ENCODE measurements at places on chromosomes 12 and 14.

- no peak for DNase-seq
Observed at GRCh38 chr12:77294016-77294415, 228.6 kb upstream of the E2F7 start.

DNA sequence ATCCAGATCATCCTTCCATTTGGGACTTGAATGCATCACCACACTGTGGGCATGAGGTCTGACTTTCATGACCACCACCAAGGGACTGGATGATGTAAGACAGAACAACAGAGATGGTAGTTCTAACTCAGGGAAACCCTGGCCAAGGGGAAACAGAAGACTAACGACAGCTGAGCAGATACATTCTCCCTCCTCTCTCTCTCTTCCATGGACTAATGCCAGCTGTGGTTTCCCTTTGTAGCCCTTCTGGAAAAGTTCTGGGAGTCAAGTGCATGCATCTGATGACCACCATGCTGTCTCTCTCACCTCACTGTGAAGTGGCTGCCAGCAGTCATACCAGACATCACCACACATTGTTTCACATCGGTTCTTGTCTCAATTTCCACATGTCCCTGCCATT is 3.4 kb downstream of the TAS2R30 start:
- no peak for DNase-seq

DNA sequence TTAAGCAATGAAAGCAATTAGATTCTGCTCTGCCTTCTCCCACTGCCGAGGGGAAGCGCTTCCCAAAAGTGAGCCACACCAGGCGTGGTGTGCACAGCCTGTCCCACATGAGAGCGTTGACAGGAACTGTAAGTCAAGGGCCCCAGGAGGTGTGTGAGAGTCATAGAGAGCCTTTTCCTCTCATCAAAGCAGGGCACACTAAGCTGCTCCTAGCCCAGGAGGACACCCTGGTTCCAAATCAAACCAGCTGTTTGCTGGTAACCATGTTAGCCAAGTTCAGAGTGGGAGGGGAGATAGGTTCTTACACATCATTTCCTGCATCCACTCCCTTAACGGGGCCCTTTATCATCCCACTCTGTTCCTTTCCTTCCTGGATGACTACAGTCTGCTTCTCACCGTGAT is 98.3 kb downstream of the SPTSSA start:
- no peak for DNase-seq

DNA sequence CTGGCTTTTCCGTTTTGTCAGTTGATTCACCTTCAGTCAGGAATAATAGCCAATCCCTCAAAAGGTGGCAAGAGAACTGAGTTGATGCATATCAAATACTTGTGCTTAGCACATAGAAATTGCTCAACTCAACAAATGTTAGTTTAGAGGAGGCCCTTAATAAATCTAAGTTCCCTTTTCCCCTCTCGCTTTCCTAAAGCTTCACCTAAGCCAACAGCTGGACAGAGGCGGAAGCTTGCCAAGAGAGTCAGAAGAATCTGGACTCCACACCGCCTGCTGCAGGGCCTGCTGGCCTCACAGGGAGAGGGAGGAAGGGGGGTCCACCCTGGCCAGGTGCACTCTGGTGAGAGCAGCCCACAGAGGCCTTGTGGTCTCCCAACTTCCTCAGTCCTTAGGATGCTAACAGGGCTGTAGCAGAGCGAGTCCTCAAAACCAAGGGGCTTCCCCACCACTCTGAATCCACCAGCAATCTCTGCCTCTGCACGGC is 213.1 kb downstream of the CHST11 start:
- no peak for DNase-seq

DNA sequence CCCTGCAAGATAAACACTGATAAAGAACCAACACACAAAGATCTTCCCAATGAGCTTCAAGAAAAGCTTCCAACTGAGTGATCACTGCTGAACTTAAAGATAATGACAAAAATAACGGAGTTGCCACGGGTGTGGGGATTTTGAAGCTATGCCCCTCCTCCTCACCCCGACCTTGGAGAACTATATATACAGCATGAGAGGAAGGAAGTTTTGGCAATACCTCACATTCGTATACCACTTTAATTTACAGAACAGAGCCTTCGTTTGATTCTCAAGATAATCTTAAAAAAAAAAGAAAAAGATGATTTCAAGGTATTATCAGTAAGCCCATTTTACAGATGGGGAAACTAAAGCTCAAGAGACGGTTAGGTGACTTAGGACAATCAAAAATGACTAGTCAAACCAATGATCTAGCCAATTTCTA is 715 bp downstream of the NEK9 start:
- peak; percentile 33 for DNase-seq

DNA sequence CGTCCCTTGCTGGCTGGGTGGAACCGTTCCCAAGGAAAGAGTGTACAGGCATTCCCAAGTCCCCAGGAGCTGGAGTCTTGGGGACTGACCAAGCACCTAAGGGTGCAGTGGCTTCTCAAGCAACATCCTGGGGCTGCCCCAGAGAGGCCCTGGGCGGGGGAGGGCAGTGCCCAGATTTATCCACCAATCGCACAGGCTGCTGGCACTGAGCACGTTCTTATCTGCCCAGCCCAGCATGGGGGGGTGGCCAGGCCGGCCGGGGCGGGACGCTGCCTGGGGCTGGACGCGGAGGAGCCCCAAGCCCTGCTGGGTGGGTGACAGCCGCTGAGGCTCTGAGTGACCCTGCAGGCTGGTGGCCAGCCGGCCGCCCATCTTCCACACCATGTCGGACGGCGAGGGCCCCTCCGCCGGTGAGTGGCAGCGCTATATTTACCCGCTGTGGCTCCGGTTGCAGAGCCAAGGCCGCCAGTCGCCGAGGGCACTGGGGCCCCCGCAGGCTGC is 53.4 kb downstream of the CYP46A1 start:
- DNase-seq = no peak

DNA sequence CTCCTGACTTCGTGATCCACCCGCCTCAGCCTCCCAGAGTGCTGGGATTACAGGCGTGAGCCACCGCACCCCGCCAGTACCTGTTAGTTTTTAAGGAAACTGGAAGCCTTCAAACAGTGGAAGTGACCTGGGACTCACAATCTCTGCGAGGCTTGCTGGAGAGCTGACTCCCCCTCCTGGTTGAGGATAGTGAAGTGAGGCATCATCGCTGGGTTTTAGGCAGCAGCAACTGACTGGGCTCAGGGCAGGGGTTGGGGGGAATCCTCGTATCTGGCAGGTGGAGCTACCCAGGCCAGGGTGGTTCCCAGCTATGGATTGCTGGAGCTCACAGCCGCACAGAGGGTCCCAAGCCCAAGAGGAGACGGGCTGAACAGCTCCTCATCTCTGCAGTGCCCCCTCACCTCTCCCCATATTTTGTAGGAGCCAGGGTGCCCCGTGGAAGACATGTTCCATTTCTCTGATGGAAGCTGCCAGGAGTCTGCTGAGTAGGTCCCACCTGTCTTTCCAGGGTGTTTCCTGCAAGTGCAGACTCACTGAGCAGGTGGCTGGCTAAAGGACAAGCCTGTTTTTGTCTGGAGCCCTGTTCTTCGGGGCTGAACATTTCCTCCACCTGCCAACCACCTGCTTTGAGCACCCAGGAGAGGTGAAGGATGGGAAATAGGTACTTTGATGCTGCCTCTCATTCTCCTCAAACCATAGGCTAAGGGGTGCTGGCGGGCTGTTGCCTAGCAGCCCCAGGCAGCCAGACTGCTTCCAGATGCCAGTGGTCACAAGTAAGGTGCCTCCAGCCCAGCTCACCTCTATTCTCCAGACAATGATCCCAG is 3.1 kb downstream of the AVIL start:
- no peak for DNase-seq

DNA sequence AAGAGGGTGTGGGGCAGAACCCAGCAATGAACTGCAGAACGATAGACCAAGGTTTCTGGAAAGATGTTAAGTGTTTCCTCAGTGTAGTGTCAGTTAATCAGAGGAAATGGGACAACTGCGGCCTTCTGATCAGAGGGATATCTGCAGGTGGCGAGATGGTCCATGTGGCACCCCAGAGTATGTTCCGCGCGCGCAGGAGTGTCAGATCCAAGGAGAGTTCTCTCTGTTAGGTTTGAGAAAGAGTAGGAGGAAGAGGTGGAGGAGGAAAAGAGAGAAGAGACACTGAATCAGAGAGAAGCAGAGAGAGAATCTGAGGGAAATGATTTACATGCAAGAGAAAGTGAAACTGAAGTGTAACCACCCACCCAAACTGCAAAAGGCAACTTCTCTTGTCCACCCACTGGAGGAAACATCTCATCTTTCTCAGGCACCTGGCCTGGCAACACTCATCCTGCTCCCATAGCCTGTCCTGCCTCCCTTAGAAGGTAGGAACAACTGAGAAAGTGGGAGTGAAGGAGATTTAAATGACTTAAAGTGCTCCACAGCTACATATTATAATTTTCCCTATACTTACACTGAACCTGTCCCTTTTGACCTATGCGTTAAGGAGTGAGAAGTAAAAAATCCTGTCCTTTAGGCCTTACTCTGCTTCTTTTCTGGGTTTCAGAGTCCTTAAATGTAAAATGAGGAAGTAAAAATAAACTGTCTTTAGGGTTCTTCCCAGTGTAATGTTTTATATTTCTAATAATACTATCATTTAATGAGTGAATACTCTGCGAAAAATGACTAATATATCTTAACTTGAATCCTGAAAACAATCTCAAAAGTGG is 6.8 kb upstream of the TESPA1 start:
- no peak for DNase-seq

GRCh38 chr12:92185052-92185451 is 39.4 kb upstream of the BTG1 start:
- no peak for DNase-seq

GRCh38 chr12:2886768-2887450 is 3.8 kb upstream of the TULP3 start:
- DNase-seq = no peak

GRCh38 chr14:83478741-83479140 is 1945.1 kb upstream of the SEL1L start:
- DNase-seq = no peak

GRCh38 chr14:50022661-50023060 is 93.7 kb downstream of the VCPKMT start:
- DNase-seq = no peak

GRCh38 chr14:59154373-59154772 is 34.1 kb upstream of the DAAM1 start:
- DNase-seq = no peak

DNA sequence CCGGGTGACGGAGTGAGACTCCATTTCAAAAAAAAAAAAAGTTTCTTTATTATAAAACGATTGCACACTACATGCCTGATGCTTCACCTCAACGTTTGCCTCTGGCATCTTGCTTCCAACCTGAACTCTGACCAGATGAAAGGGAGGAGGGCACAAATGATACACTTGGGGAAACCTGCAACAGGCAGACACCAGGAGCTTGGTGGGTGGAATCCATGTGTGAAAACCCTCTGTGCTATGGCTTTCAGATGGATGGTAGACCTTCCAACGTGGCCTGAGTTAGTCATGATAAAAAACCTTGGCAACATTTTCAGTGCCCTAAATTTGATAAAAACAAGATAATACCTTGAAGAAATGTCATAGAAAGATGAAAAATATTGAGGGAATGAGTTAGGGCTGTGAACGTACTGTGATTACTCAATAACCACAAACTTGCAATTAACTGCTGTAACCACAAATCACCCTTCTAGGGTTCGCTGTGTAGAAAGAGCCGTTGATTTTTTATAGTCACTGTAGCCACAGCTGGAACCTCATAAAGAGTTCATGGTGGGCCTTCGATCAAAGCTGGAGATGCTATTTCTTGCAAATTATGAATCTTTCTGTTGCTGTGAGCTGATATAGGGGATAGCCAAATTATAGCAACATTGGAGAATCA is 26.1 kb upstream of the GZMB start:
- DNase-seq = no peak

DNA sequence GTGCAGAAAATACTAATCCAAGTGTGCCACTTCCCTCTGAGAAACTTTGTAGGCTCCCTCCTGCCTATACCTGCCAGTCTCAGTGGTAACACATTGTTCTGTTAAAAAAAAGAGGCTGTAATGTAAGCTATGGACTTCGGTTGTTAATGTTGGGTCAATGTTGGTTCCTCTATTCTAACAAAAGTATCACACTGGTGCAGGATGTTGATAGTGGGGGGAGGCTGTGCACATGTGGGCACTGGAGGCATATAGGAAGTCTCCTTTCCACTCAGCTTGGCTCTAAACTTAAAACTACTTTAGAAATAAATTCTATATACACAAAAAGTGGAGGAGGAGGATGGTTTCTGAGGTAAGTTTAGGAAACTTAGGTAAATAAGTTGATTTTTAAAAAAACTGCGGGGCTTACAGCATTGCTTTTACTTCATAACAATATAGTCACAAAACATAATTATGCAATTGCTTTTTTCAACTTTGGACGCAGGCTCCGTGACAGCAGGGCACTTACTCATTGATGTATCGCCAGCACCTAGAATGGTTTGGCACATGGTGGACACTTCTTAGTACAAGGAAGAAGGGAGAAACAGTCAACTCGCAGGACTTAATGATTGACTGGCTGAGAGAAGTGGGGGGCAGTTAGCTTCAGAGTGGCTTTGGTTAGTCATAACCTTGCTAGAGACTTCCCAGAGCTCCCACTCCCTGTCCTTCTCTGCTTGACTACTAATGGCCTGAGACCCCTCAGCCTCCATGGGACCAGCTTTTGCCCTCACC is 7.9 kb upstream of the NYNRIN start:
- DNase-seq = no peak
